Effector CD8-positive, alpha-beta T cell (primary cell): ENCODE measurements at places on chromosomes 2 and 18.

DNA sequence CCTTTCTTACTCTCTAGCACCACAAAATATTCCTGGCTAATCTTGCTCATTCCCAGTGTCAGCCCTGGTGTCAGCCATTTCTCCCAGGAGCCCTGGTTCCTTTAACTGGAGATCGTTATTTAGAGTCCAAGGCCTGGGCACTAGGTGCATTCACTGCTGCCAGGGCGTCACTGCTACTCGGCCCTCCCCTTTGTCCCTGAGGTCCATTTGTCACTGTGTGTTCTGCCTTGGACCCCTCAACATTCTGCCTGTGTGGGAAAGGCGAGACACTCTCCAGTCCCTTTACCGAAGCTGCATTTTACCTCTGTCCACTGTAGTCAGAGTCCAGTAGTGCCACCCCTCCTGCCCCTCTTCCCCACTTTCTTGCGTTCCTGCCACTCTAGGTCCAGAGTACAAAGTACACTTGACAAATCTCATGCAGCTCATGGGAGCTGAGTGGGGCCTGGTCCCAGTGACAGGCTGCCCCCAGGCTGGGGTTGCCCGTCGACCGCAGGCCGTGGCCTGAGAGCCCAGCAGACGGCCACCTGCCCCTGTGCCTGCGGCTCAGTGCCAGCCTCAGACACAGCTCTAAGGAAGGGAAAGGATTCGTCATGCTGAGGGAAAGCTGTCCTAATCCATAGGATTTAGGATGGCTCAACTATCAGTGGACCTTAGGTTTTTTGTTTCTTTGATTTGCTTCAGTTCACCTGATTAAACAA, 52.1 kb downstream of the COPS8 start:
- no peak for DNase-seq

GRCh38 chr2:70656421-70657010, 102.9 kb upstream of the TGFA start:
- DNase-seq, result peak; percentile 10

DNA sequence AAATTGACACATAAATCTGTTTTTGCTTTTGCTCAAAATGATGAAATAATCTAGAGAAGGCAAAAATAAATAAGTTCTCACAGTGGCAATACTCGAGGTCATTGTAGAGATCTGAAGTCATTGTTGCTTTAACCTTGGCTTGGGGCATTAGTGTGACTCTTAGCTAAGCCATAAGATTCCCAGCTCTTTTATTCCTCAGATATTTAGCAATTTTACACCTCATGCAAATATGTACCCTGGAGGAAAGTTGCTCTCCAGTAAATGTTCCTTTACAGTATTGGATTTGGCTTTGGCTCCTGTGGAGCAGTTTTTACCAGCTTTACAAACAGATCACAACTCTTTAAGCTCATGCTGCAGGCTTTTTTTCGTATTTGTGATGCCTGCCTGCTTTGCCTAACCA, 134.2 kb upstream of the NABP1 start:
- DNase-seq, result no peak

DNA sequence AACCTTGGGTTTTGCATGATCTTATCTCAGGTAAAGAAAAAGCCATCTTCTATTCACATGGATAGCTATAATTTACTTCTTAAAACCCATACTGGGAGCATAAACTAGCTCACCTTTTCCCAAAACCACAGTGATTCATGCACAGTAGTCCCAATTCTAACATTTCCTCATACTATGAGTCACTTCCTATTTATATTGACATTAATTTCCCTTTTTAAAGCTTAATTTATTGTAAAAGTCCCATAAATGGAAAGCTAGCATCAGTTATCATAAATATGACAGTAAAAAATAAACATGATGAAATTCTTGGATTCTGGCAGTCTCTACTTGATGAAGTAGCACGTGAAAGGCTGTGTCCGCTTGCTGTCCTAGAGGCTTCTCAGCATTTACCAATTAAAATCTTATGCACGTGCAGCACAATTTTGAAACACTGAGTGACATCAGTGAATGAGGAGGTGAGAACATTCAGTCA, 180.1 kb downstream of the CDH2 start:
- DNase-seq, result no peak

DNA sequence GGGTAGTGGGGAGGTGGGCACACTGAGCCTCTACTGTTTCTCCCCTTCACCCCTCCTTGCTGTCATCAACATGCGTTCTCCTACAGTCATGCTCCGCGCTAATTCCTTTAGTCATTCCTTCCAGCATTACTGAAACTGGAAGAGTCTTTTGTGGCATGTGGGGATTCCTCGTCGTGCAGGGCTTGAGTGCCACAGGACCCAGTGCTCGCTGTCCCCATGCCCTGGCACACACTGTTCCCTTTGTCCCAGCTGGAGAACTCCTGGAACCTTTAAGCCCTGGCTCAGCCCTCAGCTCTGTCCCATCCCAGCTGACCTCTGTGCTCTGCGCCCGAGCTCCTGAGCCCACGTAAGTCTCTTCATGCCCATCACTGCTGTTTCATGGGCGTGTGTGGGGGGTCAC, 42.1 kb downstream of the ODC1 start:
- DNase-seq, result no peak

DNA sequence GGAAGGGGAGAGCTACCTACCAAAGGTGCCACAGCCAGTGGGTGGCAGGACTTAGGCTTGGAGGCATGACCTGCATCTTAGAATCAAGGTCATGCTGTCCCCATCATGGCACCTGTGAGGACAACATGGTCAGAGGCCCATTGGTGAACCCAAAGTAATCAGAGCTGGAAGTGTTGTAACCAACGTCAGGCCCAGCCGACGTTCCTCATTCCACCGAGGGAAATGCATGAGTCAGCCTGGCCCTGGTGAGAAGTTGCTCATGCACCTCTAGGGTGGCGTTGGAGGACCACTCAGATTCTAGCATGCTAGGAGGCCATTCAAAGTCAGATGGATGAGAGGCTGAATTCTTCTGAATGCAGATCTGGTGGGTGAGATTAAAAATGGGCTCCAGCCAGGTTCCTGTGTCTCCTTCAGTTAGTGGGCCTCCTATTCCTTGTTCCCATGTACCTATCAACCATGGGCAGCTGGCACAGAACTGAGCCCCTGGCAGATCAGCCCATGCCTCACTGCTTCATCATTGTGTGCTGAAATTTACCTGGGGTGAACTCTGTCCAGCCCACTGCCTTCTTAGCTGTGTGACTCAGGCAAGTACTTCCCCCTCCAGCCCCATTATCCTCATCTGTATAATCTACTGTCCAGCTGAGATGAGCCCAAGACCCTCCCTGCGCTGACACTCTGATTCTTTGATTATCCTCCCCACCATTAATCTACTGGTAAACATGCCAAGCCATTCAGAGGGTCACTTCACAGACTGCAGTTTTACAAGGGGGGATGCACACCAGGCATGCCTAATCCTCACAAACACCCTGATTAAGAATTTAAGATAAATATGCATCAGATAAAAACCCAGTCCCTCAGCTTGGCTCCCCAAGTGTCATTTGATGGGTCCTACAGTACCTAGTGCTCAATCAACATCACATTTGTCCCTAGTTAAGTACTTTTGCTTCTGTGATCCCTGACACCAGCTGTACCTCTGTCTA, 14.0 kb downstream of the SLC14A2 start:
- no peak for DNase-seq

DNA sequence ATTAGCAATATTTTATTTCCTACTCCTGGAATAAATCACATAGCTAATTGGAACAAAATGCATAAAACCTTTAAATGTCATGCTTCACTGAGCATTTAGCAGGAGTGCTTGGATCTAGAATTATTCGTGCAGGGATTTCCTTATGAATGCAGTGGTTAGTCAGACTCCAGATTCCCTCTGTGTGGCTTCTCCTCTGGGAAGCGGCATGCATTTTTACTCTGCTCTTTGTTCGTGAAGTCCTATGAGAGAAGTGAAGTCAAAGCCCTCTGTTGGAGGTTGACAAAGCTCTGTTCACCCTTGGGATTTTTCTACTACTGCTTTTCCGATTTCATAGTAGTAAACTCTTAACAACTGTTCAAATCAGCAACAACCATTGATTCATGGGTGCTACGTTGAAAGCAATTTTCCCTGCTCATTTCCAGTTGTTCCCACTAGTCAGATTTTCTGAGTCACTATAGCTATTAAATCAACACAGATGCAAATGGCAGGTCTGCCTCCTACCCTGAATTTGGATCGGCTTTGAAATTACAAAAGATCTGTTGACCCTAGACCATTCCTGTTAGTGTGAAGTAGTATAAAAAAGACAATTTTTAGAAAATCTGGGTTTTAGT, 461.7 kb downstream of the STK39 start:
- no peak for DNase-seq

DNA sequence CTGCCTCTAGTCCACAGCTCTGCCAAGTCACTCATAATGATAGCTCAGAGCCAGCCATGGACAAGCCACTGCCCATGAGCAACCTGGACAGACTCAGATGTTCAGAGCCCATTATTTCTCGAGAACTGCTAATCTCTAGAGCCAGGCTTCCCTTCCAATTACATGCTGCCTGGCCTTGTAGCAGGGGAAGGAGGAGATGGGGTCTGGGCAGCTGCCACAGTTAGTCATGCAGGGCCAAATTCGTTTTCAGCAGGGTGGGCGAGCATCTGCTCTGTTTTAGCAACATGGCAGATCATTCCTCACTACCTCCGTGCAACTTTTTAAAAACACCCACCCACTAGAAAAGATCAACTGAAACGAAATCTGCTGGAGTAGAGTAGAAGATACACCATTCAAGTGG, 141.8 kb downstream of the MYO5B start:
- no peak for DNase-seq

DNA sequence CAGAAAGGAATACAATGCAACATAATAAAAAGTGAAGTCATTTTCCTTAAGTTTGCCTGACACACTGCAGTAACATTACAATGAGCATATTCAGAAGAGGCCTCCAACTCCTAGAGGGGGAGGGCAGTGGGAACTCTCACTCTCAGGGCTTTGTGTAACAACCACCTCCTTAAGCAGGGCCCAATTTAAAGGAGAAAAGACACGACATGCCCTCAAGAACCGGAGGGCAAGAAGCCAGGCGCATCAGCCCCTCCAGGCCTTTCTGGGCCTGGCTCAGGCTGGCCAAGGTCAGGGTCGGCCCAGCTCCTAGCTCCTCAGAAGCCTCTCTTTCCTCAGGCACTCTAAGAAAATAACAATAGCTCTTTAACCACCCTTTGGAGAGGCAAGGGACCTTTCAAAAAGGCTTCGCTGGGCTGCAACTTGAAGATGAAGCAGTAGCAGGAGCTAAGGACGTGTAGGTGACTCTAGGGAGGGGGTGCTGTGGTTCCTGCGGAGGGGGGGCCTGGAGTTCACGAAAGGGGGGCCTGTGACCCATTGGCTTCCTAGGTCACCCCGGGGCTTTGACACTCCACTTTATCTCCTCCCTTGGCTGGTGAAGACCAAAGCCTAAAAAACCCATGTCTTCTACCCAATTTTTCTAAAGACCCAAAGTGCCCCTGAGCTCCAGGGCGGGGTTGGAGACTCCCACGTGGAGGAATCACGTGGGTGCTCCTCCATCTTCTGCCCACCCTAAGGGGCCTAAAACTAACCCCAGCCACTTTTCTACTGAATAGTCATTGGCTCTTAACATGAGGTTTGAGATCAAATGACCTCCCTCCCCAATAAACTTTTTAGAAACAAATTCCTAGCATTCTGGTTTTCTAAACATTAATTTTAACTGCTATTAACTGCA, 13.3 kb downstream of the SERTAD2 start:
- DNase-seq, result no peak

DNA sequence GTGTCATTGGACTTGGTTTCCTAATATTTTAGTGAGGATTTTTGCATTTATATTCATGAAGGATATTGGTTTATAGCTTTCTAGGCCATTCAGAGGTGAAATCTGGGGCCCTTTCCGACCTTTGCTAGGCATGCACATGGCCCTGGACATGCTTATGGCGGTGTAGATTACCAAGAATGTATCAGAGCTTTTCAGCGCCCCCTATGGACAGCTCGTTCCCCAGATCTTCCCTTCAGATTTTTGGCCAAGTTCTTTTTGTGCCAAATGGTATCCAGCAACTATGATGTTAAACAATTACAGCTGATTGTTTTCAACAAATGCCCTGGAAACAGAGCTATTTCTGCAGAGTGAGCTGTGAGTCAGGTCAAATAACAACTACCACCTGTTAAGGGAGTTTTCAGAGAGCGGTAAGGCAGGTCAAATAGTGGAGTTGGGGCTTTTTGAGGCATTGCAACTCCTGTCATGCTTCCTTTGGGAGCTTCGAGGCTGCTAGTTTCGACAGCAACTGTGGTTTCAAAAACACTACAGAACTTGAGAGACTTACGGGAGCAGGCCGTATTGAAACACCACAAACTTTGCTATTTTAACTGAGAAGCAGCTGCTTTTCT, 188.3 kb downstream of the ZNF516 start:
- DNase-seq, result no peak

GRCh38 chr2:231293163-231293562, 94.7 kb downstream of the ARMC9 start:
- no peak for DNase-seq

GRCh38 chr2:2083113-2083758, 247.8 kb downstream of the MYT1L start:
- no peak for DNase-seq

DNA sequence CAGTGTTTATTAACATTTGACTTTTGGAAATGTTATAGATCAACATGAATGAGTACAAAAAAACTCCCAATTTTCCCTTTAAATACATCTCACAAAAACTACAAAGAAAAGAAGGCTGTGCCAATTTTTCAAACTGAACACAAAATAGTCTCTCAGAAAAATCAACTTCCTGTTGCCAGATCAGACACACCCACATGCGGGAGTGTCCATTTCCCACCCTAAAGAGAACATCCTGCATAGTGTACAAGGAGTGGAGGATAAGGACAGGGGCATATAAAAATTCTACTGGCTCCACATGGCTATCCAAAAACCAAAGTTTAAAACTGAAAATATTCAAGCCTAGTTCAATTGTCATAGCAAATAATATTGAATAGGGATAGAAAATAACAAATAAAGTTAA, 165.3 kb downstream of the ATAD2B start:
- DNase-seq, result no peak

DNA sequence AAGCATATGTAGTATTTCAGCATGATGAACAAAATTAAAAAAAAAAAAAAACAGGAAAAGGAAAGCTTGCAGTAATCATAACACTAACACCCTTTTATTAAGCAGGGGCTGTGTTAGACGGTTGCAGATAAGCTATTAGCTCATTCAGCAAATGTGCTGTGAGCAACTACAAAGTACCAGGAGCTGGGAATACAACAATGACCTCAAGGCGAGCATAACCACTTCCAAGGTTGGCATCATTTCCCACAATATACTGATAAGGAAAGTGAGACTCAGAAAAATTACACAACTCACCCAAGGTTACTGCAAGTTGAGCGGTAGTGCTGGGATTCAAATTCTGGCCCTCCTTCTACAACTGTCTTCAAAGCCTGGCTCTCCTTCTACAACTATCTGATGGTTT, 38.2 kb upstream of the ACTR3 start:
- DNase-seq, result no peak

DNA sequence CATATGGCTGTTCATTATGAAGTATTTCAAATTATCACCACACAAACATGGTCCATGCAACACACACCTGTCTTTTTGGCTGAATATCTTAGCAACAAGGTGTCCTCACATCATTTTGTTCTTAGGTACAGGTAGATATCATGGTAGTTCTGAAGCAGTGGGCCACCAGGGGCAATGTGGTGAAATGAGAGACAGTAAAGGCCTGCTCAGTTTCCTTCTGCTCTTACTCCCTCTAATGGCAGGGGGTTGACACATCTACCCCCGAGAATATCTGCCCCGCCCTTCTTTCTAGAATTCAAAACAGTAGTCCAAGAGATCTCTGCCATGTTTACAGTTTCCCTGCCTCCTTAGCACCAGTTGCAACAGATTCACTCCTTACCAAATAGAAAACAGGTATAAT, 147.0 kb upstream of the KLHL14 start:
- no peak for DNase-seq
